Activated CD8-positive, alpha-beta memory T cell treated with anti-CD3 and anti-CD28 coated beads for 4 hours (primary cell): ENCODE measurements at places on chromosomes 13 and 19.

DNA sequence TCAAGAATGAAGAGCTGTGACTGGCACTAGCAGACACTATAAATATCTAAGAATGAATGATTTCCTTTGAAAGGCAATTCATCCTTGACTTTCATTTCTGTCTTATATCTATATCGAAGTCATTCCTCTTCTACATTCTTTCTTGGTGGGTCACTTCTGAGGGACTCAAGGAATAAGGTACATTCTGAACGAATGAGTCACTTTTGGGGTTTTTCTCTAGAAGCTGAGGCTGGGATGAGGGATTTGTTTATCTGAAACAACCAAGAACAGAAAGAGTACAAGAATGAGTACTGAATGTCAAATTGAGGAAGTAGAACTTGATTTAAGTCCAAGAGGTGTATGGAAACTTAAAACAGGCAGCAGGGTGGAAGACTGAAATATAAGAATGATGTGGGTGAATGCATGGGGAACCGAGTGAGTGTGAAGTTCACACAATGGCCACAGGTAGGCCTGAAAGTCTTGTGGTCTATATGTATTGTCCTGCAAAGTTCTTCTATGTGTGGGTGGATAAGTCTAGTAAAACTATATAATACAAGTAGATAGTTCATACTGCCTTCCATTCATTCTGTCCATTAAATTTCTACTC is 343.9 kb downstream of the OXGR1 start:
- DNase-seq = no peak

GRCh38 chr19:18972851-18973250 is 31.8 kb upstream of the HOMER3 start:
- no peak for DNase-seq

- no peak for DNase-seq
Observed at GRCh38 chr13:113877149-113877990, 13.5 kb upstream of the GAS6 start.

DNA sequence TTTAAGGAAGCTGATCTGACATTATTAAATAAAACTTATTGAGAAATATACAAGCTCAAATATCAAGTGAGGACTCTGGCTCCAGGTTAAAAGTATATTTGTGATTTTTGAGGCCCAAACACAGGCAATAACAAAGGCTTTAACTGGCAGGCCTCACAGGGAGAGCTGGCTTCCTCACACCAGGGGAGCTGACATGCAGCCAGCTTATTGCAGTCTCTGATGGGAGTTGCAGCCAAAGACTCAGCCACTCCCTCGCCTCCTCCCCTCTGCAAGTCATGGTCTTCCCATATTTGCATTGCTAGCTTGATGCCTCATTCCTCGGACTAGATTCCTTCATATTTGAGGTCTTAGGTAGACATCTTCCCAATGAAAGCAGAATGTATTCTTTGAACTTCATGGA is 647.1 kb upstream of the SLITRK6 start:
- DNase-seq = no peak

GRCh38 chr19:20287070-20287469 is 120.1 kb downstream of the ZNF486 start:
- no peak for DNase-seq

DNA sequence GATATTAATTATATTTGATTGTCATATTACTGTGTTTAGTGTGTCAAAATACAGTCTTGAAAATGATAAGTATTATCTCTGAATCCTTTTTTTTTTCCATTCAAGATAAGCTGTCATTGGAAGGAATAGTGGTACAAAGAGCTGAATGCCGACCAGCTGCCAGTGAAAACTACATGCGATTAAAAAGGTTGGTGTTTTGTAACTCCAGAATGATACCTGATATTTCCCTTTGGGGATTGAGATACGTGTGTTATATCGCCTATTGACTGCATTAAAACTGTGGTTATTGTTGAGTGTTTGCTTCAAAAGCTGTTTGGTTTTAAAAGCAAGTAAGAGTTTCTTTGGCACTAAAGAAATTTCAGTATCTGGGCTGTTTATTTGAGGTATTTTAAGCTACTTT is 6.5 kb upstream of the KCTD4 start:
- no peak for DNase-seq

- DNase-seq = no peak
Observed at GRCh38 chr19:46191356-46191755, 38.2 kb upstream of the IGFL1 start.

- no peak for DNase-seq
Observed at GRCh38 chr13:28337166-28338005, 157.5 kb downstream of the FLT1 start.
